ENCODE measurements at places on chromosomes 11 and 22.

GRCh38 chr22:25045159-25045558 lies 92.6 kb downstream of the KIAA1671 start:
- no peak for DNase-seq

DNA sequence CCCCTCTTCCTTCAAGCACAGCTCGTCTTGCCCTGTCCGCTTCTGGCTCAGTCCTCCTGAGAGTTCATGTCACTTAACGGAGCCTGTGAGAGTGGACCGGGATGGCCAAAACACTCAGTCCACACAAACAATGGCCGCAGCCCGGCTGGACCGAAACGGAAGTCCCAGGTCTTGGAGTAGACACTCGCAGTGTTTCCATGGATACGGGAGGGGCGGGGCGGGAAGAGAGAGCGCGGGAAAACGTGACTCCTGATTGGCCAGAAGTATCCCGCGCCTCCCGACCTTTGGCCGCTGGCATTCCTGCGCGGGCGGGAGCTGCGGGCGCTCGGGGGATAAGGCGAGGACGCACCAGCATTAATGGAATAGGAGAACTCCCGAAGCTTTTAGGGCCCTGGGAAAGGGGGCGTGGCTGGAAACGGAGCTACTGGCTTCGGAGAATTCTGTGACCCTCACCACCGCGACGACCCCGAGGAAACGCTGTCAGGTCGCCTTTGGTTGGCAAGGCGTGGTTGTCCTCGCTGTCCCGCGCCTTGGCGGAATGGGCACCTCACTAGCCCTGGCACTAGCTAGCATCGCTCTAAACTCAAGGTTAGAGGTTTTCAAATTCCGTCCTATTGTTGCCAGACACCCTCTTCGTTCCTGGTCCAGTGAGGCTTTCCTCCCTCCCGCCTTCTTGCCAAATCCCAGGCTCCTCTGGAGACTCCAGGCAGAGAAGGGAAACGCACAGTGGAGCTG lies at the start of the genes NLRP14 and ZNF214:
NLRP14 (plus strand) TSS at position 297 of the 735 bp plus-strand sequence. CDS start 18,108 bp downstream, outside the sequence.
ZNF214 (minus strand) TSS at position 164 of the 735 bp plus-strand sequence. CDS start 17,511 bp downstream, outside the sequence.
- DNase-seq, result peak; percentile 88

DNA sequence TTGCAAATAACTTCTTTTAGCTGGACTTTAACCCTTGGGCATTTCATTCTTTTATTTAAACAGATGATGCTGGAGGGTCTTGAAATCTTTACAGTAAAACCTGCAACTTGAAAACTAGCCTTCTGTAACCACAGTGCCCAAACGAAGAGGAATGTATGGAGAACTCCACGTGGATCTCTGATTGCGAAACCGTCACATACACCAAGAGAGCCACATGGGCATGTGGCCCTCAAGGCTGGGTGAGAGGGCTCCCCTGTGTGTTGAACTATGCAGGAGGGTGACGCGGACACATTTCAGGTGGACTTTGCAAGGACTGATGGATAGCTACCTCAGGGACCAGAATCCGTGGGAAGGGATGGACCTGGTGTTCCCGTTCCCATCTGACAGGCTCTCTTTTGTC lies 30.6 kb downstream of the FAM118A start:
- no peak for DNase-seq

GRCh38 chr11:8829556-8829955 lies 81.4 kb upstream of the AKIP1 start:
- no peak for DNase-seq

GRCh38 chr11:2092956-2093412 lies 46.2 kb downstream of the IGF2 start:
- DNase-seq, result peak; percentile 95

GRCh38 chr11:65078151-65078550 lies 5.7 kb downstream of the CDCA5 start:
- peak; percentile 14 for DNase-seq

DNA sequence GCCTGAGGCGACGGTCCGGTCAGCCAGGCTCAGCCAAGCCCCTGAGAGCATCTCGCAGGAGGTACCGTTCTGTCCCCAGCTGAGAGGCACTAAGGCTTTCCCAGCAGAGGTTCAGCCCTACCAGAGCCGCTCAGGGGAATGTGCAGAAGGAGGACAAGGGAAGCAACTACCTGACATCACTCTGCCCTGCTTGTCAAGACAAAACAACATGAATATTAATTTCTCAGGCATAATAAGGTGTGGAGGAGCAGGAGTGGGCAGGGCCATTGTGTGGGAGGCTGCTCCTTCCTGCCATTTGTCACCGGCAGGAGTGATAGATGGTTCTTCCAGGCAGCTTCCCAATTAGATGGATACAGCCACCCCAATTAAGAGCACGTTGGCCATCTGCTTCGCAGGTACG lies 181.4 kb downstream of the KIRREL3 start:
- no peak for DNase-seq

- no peak for DNase-seq
Measured at GRCh38 chr11:48058064-48058463, 77.7 kb downstream of the PTPRJ start.

GRCh38 chr11:36394056-36394455 lies 98.0 kb downstream of the PRR5L start:
- no peak for DNase-seq

DNA sequence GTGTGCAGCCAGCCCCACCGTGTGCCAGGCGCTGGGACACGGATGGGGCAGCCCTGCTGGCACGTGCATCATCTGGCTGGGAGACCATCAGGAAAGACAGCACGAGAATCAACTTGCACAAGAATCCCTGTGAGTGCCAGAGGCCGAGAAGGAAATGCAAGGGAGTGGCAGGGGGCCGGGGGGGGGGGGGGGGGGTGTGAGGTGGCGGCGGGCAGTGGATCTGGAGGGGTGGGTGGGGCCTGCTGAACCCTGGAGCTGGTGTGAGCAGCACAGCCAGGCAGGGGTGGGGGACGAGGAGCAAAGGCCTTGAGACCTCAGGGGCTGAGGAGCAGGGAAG lies 14.0 kb upstream of the FLRT1 start:
- no peak for DNase-seq

GRCh38 chr11:92224407-92225124 lies at the start of gene FAT3:
Gene FAT3 (plus strand): TSS chr11:92224818. CDS start chr11:92352113, 127,295 bp downstream.
- peak; percentile 26 for DNase-seq

- no peak for DNase-seq
Measured at GRCh38 chr11:106714199-106714598, 304.1 kb downstream of the GUCY1A2 start.

DNA sequence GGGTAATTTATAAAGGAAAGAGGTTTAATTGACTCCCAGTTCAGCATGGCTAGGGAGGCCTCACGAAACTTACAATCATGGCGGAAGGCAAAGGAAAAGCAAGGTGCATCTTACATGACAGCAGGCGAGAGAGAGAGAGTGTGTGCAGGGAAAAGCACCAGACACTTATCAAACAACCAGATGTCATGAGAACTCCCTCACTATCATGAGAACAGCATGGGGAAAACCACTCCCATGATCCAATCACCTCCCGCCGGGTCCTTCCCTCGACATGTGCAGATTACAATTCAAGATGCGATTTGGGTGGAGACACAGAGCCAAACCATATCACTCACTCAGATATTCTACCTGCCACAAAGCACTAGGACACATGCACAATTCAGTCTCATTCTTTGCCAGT lies 48.1 kb upstream of the HMGXB4 start:
- DNase-seq, result no peak

DNA sequence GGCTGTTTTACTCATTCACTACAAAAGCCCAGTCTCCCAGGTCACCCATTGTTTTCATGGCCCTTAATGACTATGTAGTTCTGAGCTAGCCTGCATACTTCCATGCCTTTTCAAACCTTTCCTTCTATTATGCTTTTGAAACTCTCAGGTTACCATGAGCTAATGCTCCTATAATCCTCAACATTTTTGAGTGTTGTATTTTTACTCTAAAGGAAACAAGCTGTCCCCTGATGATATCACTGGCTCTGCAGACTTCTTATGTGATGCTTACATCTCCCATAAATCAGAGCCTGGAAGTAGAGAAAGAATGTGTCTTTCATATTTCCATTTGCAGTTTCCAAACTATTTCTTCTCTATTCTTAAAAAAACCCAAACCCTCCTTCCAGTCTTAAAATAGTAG lies 159.0 kb upstream of the RAG2 start:
- no peak for DNase-seq

DNA sequence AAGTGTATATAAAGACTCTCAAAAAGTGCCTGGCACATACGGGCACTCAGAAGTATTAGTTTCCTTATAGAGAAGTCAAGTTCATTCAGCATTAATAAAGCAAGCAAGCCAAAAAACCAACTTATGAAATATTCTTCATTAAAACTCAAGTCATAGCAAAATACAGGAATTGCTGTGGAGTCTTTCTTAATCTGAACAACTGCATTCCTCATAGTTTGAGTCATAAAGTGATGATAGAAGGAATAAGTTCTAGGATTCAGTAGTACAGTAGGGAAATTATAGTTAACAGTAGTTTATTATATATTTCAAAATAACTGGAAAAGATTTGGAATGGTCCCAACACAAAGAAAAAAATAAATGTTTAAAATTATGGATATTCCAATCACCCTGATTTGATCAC lies 200.3 kb downstream of the C11orf91 start:
- no peak for DNase-seq

DNA sequence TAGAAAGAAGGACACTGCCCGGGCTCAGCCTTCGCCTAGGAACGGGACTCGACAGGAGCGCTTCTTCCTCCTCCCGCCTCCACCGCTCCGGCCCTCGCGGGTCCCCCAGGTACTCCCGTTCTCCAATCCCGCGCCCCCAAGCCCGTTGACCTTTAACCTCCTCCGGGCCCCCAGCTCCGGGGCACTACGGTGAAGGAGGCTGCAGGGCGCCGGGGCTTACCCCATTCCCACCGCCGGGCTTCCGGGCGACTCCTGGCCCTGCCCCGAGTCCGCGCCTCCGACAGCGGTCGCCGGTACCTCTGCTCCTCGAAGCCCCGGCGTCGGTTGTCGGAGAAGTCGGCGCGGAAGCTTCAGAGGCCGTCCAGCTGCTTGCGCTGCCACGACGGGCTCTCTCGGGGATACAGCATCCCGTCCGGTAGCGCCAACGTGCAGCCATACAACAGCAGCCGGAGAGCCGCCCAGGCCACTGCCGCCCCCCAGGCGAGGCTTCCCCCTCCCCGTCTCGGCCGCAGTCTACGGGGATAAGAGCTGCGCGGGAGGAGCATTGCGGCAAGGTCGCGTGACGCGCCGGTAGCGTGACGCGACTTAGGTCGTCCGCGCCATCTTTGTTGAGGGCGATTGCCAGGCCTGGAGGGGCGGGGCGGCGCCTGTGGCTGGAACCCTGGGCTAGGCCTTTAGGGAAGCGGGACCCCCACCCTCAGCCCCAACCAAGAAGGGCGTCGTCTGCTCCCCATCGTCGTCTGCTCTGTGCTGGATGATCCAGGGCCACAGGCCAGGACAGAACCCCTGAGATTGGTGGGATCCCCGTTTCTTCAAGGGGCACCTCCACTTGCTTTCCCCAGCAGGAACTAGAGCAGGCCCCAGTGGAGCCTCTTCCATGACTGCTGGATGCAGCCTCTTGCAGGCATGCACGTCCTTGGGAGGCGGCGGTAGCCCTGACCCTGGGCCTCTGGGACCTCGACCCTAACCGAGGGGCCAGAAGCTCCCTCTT lies 26.3 kb downstream of the RGL4 start:
- peak; percentile 70 for DNase-seq

DNA sequence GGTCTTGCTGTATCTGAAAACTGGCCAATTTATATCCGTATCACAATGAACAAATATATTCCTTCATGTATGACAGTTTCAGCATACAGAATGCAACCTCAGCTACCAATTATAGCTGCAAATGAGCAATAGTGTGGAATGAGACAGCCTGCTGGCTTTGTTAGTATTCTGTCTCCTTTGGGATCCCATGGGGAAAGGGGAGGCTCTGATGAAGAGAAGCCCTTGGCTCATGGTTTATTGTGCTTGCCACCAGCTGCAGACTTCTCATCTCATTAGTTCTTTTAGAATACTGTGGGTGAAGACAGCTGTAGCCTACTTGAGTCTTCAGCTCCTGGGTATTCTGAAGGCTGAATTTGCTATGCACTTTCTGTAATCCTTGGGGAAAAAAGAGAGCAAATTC lies 42.4 kb downstream of the PITPNB start:
- no peak for DNase-seq

DNA sequence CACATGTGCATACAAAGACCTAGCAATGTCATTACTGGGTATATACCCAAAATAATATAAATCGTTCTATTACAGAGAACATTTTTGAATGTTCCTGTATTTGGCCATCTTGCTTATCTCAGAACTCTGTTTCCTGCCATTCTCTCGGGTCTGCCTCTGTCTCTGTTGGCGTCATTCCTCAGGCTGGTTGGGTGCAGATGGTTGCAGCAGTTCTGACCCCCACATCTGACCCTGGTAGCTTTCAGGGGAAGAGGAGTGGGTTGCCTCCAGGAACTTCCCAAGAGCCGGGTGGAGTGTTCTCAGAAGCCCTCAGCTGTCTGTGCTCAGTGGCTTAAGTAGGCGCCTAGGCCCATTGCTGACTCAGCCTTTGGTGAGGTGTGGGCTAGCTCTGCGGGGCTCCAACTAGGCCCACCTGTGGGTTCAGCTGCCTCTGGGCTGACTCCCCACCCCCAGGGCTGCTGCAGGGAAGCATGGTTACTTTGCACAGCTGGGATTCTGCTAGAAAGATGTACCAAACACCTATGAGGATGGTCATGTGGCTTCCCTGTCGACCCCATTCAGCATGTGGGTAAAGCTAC lies 114.0 kb downstream of the TBC1D22A start:
- DNase-seq, result no peak

DNA sequence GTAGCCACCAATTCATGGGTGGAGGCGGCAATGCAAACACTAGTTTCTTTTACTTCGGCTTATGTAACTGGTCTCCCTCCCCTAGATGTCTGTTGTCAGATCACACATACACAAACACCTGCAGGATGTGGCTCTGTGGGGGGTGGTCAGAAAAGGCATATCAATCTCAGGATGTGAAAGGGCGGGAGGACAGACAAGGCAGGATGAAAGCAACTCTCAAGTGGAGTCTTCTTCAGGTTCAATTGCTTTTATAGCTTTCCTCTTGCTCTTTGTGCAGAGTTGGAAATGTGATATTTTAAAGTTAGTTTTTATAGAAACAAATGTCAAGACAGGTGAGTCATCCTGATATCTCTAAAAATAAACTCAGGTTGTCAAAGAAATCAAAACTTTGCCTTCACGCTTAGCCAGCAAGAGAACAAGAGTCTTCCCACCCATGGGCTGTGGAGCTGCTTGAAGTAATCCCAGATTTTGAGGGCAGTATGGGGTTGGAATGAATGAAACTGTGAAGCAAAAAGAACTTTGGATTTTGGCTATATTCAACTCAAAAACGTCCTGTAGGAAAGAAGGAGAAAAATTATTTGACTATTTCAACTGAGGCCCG lies 423.4 kb downstream of the GUCY1A2 start:
- no peak for DNase-seq

- DNase-seq, result no peak
Measured at GRCh38 chr11:87114093-87114492, 76.4 kb downstream of the TMEM135 start.

- peak; percentile 80 for DNase-seq
Measured at GRCh38 chr11:64870176-64870892, 8.1 kb downstream of the EHD1 start.
